ENCODE measurements at places on chromosomes 5 and 9.
A peak's percentile ranks its signal among the peaks of the same experiment; 100 is the strongest.

DNA sequence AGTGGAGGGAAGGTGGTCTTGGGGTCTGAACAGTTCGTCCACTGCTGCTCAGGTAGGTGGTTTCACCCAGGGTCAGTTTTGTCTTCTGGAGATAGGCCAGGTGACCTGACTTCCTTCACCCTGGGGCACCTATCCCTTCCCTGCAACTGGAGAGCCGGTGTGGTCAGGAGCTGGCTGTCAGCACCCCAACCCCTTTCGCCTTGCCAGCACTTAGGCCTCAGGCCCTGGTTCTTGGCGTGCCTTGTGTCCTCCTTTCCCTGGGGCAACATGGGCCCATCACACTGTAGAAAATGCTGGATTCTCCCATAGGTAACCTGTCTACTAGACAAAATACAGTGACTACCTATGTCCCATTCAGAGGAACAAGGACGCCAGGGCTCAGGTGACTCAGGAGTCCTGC lies 13.1 kb downstream of the PROP1 start:
- DNase-seq = no peak

GRCh38 chr9:114082017-114082762 lies 4.1 kb upstream of the AMBP start:
- DNase-seq = peak; percentile 49

DNA sequence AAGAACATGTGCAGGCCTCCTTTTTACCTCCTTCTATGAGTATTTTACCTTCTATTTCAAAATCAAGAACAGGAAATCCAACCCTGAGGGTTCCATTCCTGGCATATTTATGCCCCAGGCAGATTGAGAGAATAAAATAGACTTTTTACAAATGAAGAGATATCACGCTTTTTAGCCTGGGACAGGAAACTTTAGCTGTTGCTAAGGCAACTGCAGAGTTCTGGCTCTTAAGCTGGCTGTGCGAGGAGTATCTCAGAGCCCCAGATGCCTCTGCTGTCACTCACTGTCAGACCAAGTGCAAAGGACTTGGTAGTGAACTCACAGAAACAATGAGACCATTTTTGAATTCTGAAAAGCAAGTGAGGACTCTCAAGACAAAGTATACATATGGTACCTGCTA lies 69.5 kb upstream of the HSPB3 start:
- no peak for DNase-seq

- no peak for DNase-seq
Observed at GRCh38 chr5:102595332-102595731, 96.5 kb upstream of the SLCO6A1 start.

DNA sequence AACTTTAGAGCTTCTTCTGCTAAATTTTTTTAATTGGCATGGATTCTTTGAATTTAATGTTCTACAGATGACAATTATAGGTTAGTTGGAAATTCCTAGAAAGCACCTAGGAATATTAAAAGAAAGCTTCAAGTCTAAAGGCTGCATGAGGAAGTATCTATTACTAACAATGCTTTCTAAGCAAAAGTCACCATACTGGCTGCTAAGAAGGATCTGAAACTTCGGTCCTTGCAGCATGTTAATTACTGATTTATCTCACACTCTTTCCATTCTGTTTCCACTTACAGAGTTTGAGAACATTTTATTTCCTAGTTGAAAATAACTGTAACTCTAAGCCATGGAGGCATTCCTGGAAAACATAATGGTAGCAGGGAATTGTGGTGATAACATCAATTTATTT lies 8.4 kb downstream of the SEMA6A start:
- DNase-seq = no peak

GRCh38 chr5:113282472-113282871 lies 152.3 kb downstream of the TSSK1B start:
- DNase-seq = no peak

- no peak for DNase-seq
Observed at GRCh38 chr9:131695836-131696460, 43.9 kb downstream of the RAPGEF1 start.

GRCh38 chr5:120368923-120369715 lies 95.0 kb upstream of the PRR16 start:
- DNase-seq = no peak

- DNase-seq = no peak
Observed at GRCh38 chr5:132334812-132335211, 34.7 kb upstream of the SLC22A5 start.

DNA sequence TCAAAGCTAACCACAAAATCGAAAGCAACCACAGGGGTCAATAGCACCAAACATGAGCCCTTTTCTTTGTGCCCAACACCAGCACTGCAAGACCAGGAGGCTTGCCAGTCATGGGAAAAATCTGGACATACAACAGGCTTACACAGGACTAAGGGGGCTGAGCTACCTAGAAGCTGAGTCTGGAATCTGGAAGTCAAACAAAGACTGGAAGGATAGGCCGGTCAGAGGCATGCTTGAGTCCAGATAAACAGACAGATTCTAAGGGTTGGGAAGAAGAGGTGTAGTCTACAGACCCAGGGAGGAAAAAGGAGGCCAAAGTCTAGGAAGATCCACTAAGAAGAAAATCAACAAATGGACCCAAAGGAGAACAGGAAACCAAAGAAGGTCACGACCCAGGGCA lies 73.3 kb downstream of the MYO10 start:
- DNase-seq = no peak

DNA sequence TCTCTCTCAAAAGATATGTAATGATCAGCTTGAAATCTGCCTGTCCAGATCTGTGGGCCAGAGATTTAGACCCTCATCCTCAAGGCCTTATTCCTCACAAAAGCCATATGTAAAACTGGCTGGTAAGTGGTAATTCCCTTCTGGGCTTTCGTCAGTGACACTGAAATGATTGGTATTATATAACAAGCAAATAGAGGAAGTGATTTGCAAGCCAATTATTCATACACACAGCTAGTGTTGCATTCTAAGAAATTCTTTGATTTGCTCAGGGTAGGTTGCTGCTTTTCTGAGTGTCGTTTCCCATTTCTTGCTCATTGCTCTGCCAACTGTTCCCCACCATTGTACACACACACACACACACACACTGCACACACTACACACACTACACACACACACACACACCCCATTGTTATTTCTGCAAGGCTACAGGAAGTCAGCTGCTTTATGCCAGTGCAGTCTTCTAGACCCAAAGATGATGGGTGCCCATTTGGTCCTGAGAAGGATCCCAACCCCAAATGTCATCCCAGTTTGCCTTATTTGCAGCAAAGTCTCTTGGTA lies 76.8 kb downstream of the PRLR start:
- DNase-seq = no peak

GRCh38 chr5:122941737-122942136 lies 94.8 kb downstream of the PPIC start:
- no peak for DNase-seq

- DNase-seq = no peak
Observed at GRCh38 chr5:149429839-149430721, 51.0 kb upstream of the IL17B start.

DNA sequence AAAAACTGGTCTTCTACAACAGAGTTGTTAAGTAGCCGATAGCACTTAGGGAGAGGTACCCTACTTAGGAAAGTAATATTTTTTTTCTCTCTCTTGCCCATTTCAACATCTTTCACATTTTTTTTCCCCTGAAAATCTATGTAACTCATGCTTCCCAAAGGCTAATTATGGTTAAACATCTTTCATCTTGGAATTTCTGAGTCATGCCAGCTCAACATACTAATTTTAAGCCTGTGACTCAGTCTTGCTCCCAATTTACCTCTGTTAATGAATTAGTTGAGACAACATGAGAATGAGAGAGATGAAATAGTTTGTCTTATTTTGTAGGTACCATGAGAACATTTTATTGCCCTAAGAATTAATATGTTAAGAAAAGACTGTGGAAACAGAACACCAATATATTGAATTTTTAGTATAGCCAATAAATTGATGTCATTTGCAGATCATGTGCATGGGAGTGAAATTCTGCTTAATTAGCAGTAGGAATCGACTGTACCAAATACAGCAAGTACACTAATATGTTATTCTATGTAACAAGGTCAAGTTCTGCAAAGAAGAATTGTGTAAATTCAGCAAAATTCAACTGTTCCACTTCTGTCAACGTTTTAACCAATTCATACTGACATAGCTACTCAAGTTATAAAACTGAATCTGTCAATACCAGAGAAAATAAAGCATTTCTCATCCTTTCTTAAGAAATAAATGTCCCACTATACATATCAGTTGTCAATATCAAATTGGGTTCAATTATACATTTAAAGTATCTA lies 550.0 kb downstream of the PTPRD start:
- no peak for DNase-seq

DNA sequence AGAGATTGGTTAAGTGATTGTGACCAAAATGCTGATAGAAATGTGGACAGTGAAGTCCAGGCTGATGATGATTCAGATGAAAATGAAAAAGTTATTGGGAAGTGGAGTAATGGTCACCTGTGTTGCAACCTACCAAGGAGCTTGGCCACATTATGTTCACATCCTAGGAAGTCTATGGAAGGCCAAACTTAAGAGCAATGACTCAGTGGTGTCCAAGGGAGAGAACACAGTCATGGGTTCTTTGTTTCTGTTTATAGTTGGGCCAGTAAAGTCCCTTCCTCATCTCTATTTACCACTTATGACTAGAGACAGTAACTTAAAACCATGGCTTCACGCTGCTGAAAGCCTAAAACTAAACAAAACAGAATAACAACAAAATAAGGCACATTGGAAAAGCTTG lies 555.3 kb upstream of the DAB2 start:
- DNase-seq = no peak

DNA sequence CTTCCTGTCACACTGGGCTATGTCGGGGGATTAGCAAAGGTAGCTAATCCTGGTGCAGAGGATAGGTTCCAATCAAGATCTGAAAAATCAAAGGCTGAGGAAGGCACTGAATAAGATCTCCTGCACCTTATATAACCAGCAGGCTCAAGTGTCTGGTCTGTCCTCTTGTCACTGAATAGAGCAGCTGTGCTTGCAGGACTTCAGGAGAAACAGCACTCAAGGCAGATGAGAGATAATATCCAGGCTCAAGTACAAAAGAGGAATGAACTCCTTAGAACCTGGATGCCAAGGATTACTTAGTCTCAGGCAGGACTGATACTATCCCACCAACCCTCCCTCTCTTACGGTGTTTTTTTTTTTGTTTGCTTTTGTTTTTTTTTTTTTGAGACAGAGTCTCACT lies 108.8 kb upstream of the LRRTM2 start:
- no peak for DNase-seq

DNA sequence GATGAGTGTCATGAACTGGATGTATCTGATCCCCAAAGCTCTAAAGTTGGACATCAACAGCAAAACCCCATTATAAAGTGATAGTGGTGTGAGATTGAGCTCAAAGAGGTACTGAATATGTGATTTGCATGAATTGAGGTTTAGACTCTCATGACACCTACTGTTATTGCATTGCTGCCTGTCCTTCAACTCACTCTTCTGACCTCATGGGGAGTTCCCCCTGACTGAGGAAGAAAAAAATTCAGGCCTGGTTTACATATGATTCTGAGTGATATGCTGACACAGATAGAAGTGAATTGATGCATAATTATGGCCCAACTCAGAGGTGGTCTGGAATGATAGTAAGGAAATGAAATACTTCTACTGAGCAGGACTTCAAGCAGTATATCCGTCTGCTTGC lies 76.2 kb upstream of the CHD1 start:
- no peak for DNase-seq

- DNase-seq = no peak
Observed at GRCh38 chr5:107636555-107636954, 34.2 kb downstream of the EFNA5 start.

DNA sequence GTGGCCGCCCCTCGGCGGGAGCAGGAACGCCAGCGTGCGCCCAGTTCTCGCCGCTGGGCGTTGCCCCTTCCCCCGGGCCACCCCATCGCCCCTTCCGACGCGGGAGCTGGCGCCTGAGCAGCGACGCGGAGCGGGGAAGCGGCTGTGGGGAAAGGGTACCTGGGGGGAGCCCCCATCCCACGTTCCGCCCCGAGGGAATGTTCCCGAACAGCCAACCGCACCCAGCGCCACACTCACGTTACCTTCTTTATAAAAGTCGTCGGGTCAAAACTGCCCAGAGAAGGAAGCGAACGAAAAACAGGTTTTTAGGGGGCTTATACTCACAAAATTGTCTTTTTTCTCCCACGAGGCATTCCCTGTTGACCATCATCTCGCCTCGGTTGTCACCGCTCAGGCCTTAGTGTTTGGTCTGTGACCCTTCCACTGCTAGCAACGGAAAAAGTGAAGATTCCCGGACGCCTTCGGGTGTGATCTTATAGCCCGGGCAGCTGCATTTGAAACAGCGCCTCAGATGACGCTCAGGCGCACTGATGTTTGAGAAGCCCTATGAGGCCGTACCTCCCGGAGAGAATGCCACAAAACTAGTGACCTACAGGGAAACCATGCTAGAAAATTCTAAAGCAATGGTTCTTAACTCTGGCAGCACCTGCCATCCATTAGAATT lies 475 bp upstream of the GOLM1 start:
- peak; percentile 24 for DNase-seq

- DNase-seq = no peak
Observed at GRCh38 chr9:2377834-2378233, 243.8 kb upstream of the VLDLR start.

DNA sequence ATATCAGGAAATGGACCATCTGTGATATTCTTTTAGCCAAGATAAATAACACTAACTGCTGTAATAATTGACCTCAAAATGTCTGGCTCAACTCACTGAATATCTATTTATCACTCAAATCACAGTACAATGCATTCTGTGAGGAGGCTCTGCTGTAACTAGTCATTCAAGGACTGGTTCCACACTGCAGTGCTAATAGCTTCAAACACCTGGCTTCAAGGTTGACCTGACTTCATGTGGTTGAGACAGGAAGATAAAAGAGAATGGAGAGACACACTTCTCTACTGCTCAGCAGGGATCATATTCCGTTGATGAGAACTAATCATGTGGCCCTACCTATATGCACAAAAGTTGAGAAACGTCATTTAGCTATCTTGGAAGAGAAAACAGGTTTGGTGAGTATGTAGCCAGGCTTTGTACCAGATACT lies 3.4 kb upstream of the RHOBTB3 start:
- DNase-seq = no peak

- DNase-seq = no peak
Observed at GRCh38 chr9:91533382-91533781, 109.8 kb upstream of the NFIL3 start.

GRCh38 chr9:93155716-93156474 lies 21.8 kb upstream of the NINJ1 start:
- no peak for DNase-seq

- DNase-seq = no peak
Observed at GRCh38 chr5:165397516-165397915, 1892.1 kb downstream of the MAT2B start.
